ENCODE measurements at places on chromosomes 4 and X.

- no peak for DNase-seq
These were observed 1.3 kb downstream of the SCRG1 start for GRCh38 chr4:173397604-173398003.

DNA sequence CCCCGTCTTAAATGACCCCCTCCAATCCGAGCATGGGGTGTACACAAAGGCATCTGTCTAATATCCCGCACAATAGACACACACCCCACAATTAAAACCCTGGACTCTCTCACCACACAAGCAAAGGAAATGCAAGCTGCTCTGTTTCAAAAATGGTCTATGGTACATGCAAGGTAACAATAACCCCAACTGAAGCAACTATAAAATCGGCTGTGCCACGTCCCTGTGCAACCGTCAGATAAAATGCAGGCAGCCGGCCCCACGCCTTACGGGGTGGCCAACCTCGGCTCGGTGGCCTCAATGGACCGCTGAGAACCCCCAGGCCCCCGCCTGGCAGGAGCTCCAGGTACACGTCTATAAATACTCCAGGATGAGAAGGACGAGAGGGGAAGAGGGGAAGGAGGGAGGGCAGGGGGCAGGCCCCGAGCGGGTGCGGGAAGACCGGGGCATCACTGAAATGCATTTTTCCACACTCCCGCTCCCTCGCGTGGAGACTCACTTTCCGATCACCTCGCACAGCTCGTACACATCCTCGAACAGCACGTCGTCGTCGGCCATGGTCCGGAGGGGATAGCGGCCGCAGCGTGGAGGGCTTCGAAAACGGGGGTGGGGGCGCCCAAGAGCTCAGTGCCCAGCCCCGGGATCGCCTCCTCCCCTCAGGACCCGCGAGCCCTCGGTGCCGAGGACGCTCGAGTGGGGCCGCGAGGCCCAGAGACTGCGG is 763 bp downstream of the CASK start:
- DNase-seq, result peak; percentile 25

- no peak for DNase-seq
These were observed 105.8 kb downstream of the RNF150 start for GRCh38 chr4:141027421-141027820.

GRCh38 chrX:26411045-26411444 is 195.1 kb downstream of the MAGEB5 start:
- DNase-seq, result no peak

DNA sequence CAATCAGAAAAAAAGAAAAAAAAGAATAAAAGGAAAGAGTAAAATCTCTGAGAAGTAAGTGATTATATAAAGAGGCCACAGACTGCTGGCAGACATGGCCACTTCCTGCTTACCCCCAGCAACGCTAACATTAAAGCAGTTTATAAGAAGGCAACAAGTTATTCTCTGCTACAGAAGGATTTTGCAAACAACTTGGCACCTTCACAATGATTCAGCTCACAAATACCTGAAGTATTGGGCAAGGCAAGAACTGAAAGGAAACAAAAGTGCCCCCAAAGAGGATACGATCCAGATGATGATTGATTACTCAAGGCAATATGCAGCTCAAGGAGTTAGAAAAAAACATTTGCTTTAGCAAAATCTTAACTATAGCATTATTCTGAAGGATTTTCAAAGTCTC is 718.8 kb downstream of the KLHL13 start:
- no peak for DNase-seq

DNA sequence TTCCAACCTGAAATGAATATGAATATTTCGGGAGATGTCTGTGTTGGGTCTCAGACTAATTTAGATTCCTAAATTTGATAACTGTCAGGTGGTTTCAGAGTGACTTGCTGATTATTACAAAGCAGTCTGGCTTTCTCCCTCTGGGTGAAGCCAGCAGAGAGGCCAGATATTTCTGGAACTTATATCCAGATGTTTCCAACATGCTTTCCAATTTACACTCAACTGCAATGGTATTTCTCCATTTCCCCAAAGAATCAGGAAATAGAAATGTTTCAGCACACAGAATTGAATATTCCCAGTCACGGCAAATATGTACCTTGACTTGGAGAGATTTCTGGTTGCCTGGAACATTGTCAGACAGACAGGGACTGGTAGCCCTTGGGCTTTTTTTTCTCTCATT is 48.5 kb upstream of the EGFL6 start:
- DNase-seq, result no peak
